ENCODE measurements at places on chromosomes 3 and 15.

DNA sequence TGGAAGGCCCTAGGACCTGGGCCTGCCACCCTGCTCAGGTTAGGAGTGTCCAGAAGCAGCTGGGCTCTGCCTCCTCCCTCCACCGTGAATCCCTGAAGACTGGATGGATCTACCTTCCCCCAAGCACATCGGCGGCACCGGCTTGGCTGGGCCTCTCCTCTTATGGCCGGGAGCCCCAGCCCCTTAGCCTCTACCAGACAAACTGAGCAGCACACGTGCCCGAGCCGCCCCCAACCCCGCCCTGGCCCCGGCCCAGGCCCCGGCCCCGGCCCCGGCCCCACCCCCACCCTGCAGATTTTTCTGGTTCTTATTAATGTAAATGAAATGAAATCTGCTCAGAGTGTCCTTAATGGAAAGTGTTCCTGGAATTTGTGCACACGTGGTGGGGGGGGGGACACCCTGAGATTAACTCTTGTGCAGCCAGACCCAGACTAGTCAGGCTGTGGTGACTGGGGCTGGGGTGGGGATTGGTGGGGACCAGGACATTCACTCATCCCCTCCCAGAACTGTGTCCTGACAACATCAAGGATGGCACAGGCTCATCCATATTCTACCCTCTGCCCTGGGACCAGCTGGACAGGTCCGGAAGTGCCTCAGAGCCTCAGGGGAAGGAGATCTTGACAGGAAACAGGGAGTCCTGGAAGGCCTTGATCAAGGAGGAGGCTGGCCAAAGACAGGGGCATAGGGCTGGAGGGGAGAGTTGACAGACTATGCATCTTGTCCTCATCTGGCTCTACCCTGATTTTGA, 30.9 kb upstream of the SEMA3F start:
- no peak for DNase-seq

GRCh38 chr3:39870706-39871105, 61.3 kb downstream of the MYRIP start:
- no peak for DNase-seq

DNA sequence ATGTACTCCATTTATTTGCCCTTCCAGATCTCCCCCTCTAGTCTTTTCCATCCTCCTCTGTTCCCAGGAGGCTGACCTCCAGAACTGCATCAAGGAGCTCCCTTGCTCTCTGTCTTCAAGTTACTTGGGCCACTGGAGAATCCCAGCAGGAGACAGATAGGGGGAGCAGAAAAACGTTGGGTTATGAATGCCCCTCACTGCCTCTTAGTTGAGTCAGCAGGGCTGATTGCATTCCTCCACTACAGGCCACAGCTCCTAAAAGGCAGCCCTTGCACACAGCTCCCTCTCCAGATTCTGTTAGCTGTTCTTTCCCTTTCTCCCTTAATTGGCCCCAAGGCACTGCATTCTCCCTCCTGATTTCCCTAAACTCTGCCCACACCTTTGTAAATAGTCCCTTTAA, 12.4 kb upstream of the CEP152 start:
- DNase-seq = no peak

GRCh38 chr15:89492111-89492641, 4.2 kb downstream of the RHCG start:
- no peak for DNase-seq

DNA sequence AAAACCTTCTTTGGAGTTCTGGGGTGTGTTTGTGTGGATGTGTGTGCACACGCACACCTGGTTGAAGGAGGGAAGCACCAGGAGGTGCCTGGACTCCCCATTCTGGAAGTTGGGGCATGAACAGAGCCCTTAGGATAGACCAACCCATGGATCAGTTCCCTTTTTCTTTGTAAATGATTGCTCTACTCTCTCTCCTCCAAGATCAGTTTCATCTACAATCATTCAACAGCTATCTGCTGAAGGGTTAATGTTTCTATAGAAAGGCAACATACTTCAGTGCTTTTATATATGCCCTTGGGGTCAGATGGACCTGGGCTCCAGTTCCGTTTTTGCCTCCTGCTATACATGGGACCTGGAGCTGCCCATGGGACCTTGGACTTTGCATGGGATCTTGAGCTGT, 352.1 kb upstream of the CFAP20DC start:
- no peak for DNase-seq

GRCh38 chr15:25863111-25863967, at the start of gene ATP10A:
TSS of gene ATP10A (minus strand) at chr15:25863327. CDS start at chr15:25863096, 231 bp downstream.
- peak; percentile 70 for DNase-seq

DNA sequence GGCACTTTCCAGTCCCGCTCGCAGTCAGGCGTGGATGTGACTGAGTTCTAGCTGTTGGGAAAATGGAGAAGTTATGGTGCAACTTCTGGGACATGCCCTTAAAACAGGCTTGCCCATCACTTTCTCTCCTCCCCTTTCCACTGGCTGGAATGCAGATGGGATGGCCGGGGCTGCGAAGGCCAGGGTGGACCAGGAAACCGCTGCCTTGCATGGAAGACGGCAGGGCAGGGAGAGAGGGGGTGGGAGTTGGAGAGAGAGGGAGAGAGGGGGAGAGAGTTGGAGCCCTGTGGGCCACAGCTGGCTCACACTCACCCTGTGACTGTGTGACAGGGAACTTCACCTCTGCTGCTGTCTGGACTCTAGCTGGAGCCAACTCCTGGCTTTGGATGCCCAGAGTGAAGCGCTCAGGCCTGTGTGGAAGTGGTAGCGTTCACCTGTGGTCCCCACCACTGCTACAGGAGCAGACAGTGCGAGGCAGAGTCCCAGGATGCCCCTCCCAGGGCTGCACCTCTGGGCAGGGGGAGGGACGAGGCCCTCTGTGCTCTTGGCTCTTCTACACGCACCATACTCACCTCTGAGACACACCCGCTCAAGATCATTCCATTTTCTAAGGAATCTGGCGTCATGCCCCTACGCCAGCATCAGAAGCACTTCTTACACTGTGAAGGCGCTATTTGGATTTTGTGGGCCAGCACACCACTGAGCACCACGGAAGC, 36.6 kb downstream of the KLHL25 start:
- no peak for DNase-seq

- no peak for DNase-seq
Measured at GRCh38 chr15:71349336-71349735, 234.1 kb downstream of the THSD4 start.

DNA sequence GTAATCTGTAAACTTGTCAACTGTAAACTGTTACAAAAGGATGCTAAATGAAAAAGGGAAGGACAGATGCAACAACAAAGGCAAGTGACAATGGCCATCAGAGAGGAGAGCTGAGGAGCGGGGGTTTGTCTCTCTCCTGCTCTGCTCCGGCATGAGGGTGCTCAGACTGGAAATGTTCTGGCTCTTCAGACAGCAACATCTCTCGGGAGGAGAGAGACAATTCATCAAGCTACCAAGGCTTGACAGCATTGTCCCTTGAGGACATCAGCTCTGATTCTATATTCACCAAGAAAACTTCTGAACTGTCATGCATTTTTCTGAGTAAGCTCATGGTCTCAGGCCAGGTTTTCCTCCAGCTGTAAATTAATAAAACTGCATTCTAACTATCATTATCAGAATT, 408.2 kb downstream of the IGSF11 start:
- DNase-seq = no peak

- peak; percentile 80 for DNase-seq
Measured at GRCh38 chr3:13420831-13421765, 976 bp upstream of the NUP210 start.

- no peak for DNase-seq
Measured at GRCh38 chr3:14765576-14766427, 53.0 kb upstream of the FGD5 start.

GRCh38 chr3:43465109-43465508, 156.7 kb downstream of the ANO10 start:
- DNase-seq = no peak

DNA sequence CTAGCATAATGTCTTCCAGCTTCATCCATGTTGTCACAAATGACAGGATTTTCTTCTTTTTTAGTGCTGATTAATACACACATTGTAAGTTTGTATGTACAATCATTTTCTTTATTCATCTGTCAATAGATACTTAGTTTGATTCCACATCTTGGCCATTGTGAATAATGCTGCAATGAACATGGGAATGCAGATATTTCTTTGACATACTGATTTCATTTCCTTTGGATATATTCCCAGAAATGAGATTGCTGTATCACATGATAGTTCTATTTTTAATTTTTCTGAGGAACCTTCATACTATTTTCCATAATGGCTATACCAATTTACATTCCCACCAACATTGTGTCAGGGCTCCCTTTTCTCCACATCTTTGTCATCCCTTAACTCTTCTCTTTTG, 117.9 kb downstream of the MEIS2 start:
- DNase-seq = no peak

GRCh38 chr15:31487811-31488436, 161.3 kb downstream of the KLF13 start:
- no peak for DNase-seq

DNA sequence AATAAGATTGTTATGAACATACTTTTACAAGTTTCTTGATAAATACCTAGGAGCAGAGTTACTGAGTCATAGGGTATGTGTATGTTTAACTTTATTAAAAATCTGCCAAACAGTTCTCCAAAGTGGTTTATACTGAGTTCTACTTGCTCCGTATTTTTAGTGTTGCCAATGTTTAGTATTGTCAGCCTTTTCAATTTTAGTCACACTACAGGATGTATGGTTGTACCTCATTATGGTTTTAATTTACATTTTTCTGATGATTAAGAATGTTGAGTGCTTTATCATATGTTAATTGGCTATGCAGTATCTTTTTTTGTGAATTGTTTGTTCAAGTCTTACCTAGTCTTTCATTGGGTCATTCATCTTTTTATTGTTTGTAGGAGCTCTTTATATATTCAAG, 4.3 kb downstream of the TMOD3 start:
- DNase-seq = no peak

DNA sequence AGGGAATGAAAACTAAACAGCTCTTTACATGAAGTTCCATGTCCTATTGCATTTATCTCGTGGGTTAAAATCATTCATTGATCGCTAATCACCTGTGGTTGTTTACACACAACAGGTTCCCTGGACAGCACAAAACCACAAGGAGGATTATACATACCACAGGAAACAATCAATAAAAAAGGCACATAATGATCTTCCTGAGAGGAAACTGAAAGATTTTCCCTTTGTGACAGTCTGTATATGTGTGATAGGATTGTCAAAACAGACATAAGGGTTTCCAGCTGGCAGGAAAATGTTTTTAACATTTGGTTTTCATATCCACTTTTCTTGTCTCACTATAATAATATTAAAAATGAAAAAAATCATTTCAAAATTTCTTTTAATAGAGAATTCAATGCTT, 541.8 kb downstream of the NLGN1 start:
- no peak for DNase-seq

- DNase-seq = no peak
Measured at GRCh38 chr3:48187579-48188265, 495 bp downstream of the CDC25A start.

- no peak for DNase-seq
Measured at GRCh38 chr15:70589221-70589620, 174.1 kb downstream of the UACA start.

DNA sequence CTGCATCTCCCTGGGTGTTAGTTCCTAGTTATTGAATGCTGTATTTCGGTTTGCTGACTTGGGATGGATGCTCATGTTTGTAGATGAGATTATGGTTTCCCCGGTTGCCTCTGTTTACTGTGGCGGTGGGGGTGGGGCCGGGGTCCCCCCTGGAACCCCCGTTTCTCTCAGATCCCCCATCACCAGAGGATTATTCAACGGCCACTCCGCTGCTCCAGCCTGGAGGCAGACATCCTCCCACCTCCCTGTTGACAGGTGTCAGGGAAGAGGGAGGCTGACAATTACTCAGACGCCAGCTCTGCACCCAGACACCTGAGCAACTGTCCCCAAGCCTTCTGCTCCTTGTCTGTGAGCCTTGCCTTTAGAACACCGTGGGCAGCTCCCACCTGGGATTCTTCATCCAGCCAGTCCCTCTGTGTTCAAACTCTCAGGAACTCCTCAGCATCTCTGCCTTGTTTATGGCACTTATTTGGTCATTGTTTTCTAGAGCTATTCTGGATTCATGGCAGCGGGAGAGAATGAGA, 95.9 kb upstream of the PRR20G start:
- DNase-seq = no peak

- no peak for DNase-seq
Measured at GRCh38 chr15:39131609-39132008, 449.3 kb upstream of the THBS1 start.

DNA sequence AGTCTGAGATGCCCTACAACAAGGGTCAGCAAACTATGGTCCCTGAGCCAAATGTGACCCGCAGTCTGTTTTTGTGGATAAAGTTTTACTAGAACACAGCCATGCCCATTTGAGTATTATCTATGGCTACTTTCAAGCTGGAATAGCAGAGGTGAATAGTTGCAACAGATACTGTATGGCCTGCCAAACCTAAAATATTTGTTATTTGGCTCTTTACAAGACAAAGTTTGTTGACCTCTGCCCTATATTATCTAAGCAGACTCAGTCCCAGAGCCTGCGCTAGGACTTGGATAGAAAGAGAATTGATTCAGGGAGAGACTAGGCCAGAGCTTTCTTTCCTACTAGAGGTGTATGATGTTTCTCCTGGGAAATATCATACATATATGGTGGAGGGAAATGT, 81.7 kb upstream of the NMNAT3 start:
- no peak for DNase-seq

- peak; percentile 82 for DNase-seq
Measured at GRCh38 chr15:90071220-90071807, 31.0 kb downstream of the IDH2 start.

GRCh38 chr3:45185461-45185860, 39.3 kb upstream of the CDCP1 start:
- DNase-seq = no peak

DNA sequence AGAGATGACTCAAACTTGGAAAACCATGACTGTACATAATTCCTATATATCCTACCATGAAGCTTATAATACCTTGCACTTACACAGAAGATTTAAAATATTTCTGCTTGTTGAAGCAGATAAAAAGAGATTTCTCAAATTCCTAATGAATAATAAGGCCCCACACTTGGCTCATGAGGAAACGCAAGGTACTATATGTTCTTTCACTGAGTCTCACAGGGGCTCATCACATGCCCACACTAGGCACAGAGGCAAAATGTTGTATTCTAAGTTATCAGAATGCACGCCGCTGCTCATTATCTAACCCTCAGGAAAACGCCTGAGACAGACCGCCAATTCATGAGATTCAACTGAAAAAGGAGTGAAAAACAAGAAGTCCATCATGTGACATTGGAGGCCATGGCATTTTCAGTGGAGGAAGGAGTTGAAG, 5.6 kb downstream of the MYO1E start:
- DNase-seq = no peak

GRCh38 chr3:138063416-138063815, 52.0 kb downstream of the DZIP1L start:
- no peak for DNase-seq

DNA sequence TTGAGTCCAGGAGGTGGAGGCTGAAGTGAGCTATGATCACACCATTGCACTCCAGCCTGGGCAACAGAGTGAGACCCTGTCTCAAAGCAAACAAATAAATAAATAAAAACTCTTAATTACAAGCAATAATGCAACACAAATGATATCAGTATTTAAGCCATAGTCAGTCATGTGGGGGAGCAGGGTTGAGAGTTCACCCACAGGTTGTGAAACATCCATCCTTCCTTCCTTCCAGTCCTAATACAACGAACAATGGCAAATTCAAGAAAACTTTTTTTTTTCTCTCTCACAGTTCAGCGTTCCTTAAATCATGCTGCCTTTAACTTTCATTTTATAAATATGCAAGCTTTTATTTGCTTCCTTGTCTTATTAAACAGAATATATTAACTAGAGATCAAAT, 24.1 kb downstream of the ZNF592 start:
- no peak for DNase-seq

- DNase-seq = no peak
Measured at GRCh38 chr3:173923204-173923603, 525.7 kb downstream of the NLGN1 start.

- DNase-seq = no peak
Measured at GRCh38 chr15:51878446-51879386, 49.3 kb downstream of the TMOD3 start.
